Myocyte (in vitro differentiated cells): ENCODE measurements at places on chromosomes 13 and 19. TPM values are rescaled to one million over a fixed set of nuclear protein-coding genes. Genes with fewer than 3 reads are reported as not detected.

The NKPD1 gene
- total RNA-seq: 0.10 and 0.13 TPM in 2 replicates

The ZNF554 gene
- total RNA-seq: 6.5 and 6.8 TPM in 2 replicates

The TEX26 gene
- not detected in 2 replicates for total RNA-seq

The ELL gene
- total RNA-seq: 8.1 and 10.0 TPM in 2 replicates

The ZNF613 gene
- 4.9 and 5.0 TPM in 2 replicates for total RNA-seq

The TNFSF13B gene
- total RNA-seq: 1.8 and 2.5 TPM in 2 replicates

The EMP3 gene
- 261 and 322 TPM in 2 replicates for total RNA-seq

The KIR3DL2 gene
- not detected in 2 replicates for total RNA-seq

The PTH2 gene
- total RNA-seq: not detected in 2 replicates

The SLC25A15 gene
- 20.7 and 22.5 TPM in 2 replicates for total RNA-seq

The VAV1 gene
- not detected in 2 replicates for total RNA-seq

The ZSCAN18 gene
- total RNA-seq: 85.6 and 96.7 TPM in 2 replicates

The PTPRH gene
- 0.05 and 0.31 TPM in 2 replicates for total RNA-seq

DNA sequence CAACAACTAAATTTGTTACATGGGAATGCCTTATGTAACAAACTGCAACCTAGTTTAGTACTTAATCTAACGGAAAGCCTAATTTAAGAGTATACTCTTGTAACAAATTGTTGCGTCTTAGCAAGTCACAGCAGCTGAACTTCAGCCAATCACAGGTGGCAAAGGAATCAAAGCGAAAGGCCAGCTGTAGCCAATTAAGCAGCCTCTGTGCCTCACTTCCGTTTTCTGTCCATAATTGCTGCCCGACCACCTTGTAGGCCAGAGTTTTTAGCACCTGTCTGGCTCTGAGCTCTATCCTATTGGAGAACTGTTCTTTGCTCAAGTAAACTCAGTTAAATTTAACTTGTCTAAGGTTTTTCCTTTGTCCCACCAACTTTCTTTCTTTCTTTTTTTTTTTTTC, 18.1 kb upstream of the HSPH1 start:
- DNase-seq: no peak

- DNase-seq: no peak
These were observed 508 bp upstream of the ZNF44 start for GRCh38 chr19:12295191-12295590.

GRCh38 chr19:50322931-50323781, 6.0 kb downstream of the KCNC3 start:
- no peak for DNase-seq

GRCh38 chr13:24649688-24650043, 30.5 kb upstream of the ATP12A start:
- DNase-seq: no peak

DNA sequence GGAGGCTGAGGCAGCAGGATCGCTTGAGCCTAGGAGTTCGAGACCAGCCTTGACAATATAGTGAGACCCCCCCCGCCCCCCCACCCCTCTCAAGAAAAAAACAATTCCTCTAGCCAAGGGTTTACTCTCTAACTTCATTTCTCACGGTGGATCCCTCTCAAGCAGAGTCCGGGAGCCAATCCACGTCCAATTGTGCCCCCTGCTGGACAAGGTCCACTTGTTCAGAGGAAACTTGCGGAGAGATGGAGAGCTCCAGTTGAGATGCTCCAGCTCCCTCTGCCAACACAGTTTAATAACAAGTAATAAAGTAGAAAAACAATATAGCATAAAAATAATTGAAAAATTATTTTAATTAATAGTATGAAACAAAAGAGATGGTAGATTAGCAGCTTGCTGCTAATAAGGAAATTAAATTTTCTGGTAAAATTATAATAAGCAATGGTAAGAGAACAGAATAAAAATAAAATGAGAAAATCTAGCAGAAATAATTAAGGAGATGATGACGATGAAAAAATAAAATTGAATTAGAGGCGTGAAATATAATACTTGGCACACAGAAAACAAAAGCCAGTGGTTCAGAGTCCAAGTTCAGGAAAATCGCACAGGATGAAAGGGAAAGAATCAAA, 14.5 kb upstream of the SIGLEC14 start:
- peak; percentile 91 for DNase-seq

DNA sequence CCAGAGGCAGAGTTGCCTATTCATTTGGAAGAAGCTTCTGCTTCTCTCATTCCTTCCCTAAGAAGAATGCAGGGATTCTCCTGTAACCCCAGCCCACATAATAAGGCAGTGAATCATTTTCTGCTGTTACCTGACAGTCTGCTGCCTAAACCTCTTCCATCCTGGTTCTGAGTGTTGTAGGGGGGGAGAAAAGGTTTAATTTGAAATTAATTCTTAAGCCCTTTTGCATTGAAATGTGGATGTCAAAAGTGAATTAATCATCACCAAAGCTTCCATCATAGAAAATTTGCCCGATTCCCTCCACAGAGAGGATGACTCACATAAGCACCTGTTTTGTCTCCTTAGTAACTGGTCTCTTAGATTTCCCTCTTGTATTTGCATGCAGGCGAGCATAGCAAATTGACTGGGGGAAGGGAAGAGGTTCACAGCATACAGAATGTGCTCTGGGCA, 146.7 kb upstream of the FNDC3A start:
- peak; percentile 77 for DNase-seq

DNA sequence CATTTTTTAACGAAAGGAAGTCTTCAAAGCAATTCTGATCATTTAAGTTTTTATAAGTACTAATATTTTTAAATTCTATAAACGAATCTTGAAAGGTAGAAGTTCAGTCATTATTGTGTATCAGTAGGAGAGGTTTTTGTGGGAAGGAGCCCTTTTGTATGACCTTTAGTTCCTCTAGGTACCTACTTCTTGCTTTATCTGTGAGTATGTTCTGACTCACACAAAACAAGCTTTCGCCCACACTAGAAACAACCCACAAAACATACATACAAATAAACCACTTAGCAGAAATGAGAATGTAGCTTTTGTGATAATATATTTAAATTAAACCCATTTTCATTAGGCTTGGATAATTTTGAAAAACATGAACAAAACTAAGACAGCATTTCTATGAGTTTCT, 27.8 kb downstream of the ERCC5 start:
- no peak for DNase-seq

GRCh38 chr13:57632276-57633140, 964 bp downstream of the PCDH17 start:
- no peak for DNase-seq

- DNase-seq: no peak
These were observed 667.0 kb downstream of the LIG4 start for GRCh38 chr13:107548338-107548737.

GRCh38 chr13:79571147-79571546, 90.2 kb downstream of the NDFIP2 start:
- no peak for DNase-seq

GRCh38 chr13:23372264-23372906, 61.1 kb downstream of the SACS start:
- no peak for DNase-seq

DNA sequence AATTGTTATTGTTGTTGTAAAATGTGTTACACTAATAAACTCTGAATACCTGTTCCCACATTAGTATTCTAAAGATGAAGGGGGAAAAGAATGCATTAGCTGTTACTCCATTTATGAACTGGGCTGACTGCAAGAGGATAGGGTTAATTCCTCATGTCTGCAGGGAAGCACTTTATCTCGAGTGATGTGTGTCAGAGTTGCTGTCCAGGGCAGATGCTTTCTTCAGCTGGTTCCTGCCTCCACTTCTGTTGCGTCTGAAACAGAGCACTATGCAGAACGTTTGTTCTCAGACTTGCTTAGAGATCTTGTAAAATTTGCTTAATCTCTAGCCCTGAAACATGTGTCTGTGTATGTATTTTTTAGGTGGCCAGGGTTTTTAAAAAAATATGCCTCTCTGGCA, 318.8 kb downstream of the SPRY2 start:
- DNase-seq: no peak

DNA sequence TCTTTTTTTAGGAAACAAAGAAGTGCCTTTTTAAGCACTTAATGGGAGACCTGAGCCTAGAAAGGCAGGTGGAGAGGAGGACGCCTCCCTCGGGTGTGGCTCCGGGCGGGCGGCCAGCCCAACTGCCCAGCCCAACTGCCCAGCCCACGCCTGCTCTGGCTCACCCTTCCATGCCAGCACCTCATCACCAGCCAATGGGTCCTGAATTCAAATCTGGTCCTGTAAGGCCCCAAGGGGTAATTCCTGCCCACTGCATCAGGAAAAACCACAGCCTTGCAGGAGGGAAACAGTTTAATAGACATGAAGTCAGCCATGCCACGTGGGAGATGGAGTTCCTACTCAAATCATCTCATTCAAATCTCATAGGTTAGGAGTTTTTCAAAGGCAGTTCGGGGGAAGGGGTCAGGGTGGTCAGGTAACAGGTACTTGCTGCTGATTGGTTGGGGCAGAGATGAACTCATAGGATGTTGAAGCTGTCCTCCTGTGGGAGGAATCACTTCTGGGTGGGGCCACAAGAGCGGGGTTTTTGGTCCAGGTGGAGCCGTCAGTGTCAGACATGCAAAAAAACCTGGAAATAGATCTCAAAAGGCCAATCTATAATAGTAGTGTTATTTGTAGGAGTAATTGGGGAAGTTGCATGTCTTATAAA, 64.9 kb downstream of the HSPH1 start:
- DNase-seq: no peak

GRCh38 chr19:36207605-36208252, 6.7 kb downstream of the ZNF565 start:
- no peak for DNase-seq

GRCh38 chr19:12833738-12834565, 427 bp downstream of the RTBDN start:
- no peak for DNase-seq

DNA sequence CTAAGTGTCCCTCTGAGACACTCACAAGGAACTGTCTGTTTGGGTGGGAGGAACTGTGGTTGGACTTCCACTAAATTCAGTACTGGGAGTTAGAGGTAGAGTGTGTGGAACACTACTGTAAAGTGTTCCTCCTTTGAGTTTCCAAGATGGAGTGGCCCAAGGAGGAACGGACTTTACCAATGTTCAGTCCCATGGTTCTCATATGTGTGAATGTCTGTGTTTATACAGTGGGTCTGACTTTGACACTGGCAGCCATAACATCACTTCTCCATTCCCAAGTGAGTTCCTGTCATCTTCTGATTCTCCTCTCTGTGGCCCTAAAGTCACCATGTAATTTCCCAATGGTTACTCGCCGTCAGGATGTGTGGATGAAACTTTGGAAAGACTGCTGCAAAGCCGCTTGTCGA, 136.8 kb upstream of the SERP2 start:
- DNase-seq: no peak

DNA sequence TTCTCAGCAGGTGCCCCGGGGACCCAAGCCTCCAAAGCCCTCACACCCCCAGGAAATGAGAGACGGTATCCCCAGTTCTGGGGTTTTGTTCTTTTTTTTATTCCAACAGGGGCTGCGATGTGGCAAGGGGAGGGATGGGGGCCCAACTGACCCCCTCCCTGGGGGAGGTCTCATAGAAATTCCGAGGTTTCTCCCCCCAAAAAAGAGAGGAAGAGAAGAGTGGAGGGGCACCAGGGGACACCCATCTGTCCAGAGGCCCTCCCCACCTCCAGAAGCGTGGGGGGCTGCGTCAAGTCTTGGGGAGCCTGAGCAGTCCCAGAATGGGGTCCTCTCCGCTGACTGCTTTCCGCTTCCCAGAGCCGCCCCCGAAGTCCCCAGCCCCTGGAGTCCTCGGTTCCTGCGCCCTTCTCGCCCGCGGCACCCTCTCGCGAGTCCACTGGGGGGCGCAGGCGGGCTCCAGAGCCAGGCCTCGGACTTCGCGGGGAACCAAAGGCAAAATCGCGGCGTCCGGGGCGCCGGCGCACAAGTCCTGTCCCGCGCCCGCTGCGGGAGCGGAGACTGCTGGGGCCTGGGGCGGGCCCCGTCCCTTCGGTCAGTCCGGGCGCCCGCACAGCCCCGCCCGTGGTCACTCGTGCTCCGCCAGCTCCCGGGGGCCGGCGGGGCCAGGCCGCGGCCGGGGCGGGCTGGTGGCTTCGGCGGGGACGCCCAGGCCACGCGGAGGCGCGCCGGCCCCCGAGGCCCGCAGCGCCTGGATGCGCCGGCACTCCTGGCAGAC, 4.4 kb upstream of the ATP1A3 start:
- DNase-seq: peak; percentile 38

DNA sequence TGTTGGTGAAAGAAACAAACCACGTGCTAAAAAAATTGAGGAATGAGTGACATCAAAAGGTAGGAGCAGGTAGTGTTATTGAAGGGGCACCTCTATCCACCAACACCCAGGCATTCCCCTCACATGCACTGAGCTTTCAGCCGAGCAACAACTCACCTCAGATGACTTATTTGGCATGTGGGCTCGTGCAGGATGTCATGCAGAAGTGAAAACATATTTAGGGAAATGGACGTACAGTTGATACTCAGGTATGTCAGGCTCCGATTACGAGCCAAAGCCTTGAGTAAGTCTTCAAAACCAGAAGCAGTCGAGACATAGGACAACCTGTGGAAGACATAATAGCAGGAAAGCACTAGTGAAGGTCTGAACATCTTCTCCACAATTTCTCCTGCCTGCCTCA, 30.4 kb downstream of the NLRP11 start:
- no peak for DNase-seq

DNA sequence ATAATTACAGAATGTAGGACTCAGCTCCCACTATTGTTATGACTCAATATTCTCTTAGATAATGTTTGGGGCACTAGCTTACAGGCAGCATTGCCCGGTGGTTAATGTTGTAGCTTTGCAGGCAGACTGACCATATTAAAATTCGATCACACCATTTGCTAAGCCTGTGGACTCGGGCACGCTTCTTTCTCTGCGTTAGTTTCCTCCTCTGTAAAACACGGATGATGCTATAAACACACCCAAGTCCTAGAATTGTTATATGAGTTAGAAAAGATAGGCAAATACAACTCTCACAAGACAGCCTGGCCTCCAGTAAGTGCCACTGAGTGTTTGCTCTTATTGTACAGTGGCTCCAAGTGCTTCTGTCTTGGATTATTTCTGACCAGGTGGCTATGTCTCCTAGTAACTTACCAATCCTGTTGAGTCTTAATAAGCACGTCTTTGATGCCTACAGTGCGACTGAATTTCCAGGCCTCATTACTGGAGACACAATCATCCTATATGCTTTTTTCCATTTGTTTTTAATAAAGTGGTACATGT, 50.0 kb upstream of the ALOX5AP start:
- DNase-seq: no peak

DNA sequence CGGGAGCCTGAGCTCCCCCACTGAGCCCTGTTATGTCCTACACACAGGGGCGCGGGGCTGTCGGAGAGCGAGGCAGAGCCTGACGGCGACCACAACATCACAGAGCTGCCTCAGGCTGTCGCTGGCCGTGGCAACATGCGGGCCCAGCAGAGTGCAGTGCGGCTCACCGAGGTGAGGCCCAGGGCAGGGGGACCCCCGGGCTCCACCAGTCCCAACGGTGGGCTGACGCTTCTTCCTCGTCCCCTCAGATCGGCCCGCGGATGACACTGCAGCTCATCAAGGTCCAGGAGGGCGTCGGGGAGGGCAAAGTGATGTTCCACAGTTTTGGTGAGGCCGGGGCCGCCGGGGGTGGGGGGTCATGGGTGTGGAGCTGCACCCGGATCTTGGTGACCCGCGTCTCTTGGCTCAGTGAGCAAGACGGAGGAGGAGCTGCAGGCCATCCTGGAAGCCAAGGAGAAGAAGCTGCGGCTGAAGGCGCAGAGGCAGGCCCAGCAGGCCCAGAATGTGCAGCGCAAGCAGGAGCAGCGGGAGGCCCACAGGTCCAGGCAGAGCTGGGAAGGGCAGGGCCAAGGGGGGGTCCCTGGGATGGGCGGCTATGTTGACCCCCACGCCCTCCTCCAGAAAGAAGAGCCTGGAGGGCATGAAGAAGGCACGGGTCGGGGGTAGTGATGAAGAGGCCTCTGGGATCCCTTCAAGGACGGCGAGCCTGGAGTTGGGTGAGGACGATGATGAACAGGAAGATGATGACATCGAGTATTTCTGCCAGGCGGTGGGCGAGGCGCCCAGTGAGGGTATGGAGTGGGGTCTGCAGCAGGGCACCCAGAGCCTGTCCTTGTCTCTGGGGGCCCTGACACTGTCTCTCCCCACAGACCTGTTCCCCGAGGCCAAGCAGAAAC, 1.2 kb upstream of the P2RY11 start:
- DNase-seq: no peak
